Prostate gland (tissue), 2 donors: ENCODE measurements at places on chromosomes 7 and 10. TPM values are rescaled to one million over a fixed set of nuclear protein-coding genes. Genes with fewer than 3 reads are reported as not detected.

DNA sequence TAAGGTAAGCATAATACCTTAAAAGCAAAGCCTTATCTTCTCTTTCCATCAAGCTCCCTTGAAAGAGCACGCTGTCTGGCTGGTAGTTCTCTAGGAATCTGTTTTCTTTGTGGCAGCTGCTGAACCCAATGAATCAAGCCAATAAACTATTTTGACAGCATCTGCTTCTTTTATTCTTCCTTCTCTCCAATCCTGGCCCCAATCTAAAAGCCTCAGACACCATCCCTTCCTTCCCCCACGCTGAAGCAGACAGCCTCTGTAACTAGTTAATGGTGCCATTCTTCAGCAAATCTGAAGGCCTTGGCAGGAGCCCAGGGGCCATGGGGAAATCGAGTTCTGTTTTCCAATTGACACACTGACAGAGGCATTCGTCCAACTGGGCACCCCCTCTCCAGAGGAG is 186.6 kb upstream of the LYZL1 start:
- DNase-seq, result peak; percentile 19

DNA sequence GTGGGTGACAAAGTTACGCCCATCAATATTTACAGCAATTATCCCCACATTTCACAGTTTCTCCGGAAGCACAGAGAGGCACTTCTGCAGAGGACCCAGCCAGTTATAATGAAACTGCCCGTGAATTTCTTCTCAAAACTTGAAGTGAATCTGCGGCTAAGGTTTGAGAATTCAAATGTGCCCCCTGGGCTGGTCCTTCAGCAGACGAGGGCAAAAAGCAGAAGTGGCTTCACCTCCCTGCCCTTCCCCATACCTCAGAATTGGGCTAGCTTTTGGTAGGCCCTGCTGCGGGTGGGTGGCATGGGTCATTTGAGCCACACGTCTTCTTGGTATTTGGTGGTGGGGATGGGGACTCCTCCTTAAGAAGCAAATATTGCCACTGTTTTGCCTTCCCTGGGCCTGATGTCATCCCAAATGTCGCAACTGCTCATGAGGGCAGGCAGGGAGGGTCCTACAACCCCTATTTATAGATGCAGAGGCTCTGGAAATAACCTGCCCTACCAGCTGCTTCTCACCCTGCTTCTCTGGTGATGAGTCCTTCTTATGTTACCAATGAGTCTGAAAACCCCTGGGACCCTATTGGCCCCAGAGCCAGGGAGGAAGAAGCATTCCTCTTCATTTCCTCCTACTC is 16.6 kb upstream of the WDFY4 start:
- no peak for DNase-seq

GRCh38 chr7:140686921-140687320 is 9.6 kb upstream of the NDUFB2 start:
- DNase-seq, result no peak

- no peak for DNase-seq
Measured at GRCh38 chr7:114949231-114949630, 27.3 kb downstream of the MDFIC start.

Gene PON3
- total RNA-seq, result 9.5 TPM

Gene UPK3BL2
- total RNA-seq, result 33.5 TPM

DNA sequence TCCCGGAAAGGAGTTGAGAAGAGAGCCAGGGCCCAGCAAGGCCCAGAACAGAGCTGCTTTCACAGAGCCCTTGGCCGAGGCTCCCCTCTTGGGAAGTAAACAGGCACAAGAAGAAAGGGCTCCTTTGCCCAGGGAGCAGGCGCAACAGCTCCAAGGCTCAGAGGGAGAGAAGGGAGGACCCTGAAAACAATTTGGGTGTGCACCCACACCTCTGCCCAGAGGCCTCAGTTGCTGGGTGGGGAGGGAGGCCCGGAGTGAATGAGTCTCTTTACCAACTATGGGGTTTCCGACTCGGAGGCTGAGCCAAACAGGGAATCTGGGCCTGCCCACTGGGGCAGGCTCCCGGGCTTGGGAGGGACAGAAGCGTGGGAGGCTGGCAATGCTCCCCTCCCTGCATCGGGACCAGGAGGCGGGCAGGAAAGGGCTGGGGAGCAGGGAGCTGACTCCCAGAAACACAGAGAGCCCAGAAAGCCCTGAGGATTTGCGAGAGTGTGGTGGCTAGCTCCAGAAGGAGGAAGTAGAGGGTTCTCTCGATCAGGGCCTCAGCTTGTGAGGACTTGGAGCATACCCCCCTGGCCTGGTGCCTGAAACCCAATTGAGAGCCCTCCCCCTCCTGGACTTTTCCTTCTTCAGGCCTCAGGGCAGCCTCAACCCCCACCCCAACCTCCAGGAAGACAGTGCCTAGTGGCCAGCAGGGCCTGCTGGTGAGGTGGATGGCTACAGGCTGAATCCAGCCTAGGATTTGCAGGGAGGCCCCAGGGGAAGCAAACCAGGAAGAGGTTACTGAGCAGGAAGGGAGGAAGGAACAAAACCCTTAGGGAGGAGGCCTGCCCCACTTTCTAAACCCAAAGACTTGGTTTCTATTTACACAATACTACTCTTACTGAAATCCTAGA is 6.2 kb downstream of the C10orf105 start:
- DNase-seq, result peak; percentile 80

DNA sequence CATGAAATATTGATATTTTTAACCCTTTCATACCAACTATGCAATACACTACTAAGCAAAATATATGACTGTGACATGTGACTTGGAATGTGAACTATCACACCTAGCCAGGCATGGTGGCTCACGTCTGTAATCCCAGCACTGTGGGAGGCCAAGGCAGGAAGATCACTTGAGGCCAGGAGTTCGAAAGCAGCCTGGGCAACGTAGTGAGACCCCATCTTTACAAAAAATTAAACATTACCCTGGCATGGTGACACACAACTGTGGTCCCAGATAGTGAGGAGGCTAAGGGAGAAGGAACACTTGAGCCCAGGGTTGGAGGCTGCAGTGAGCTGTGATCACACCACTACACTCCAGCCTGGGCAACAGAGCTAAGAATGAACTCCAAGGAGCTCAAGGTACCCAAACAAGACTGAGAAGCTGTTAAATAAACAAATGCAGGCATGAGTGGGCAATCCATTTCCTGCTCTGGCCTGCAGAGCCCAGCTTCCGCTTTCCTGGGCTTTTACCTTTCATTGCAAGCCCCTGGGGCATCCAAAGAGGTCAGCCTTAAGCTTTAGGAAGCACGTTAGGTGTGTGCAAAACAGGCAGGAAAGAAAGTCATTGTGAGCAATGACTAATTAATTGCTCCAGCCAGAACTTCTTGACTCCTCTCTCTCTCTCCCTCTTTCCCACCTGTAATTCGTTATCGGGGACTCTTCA is 162.1 kb upstream of the FOXK1 start:
- DNase-seq, result no peak

Gene CADPS2
- 22.2 TPM for total RNA-seq

Gene TDRD1
- total RNA-seq, result not detected

Gene ANKRD2
- total RNA-seq, result 13.9 TPM

Gene NAPEPLD
- 18.1 TPM for total RNA-seq

DNA sequence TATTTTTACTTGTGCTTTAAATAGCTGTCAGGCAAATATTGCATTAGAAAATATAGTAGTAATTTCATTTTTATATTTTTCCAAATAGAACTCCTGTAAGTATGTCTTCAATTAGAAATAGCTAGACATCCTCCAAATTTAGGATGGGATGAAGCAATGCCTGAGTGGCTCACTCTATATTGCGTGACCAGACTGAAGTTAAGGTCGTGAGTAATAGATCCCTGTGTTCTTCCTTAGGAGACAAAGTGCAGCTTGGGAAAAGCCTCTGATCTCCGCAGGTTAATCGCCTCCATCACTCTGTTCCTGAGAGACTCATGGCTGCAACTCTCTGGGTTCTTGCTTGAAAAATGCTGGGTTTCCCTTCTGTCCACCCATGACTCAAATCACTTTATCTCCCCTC is 484.8 kb upstream of the ANKRD30A start:
- DNase-seq, result no peak

GRCh38 chr7:135942614-135943013 is 34.5 kb downstream of the MTPN start:
- DNase-seq, result no peak

Gene LAMB1
- 64.1 TPM for total RNA-seq

DNA sequence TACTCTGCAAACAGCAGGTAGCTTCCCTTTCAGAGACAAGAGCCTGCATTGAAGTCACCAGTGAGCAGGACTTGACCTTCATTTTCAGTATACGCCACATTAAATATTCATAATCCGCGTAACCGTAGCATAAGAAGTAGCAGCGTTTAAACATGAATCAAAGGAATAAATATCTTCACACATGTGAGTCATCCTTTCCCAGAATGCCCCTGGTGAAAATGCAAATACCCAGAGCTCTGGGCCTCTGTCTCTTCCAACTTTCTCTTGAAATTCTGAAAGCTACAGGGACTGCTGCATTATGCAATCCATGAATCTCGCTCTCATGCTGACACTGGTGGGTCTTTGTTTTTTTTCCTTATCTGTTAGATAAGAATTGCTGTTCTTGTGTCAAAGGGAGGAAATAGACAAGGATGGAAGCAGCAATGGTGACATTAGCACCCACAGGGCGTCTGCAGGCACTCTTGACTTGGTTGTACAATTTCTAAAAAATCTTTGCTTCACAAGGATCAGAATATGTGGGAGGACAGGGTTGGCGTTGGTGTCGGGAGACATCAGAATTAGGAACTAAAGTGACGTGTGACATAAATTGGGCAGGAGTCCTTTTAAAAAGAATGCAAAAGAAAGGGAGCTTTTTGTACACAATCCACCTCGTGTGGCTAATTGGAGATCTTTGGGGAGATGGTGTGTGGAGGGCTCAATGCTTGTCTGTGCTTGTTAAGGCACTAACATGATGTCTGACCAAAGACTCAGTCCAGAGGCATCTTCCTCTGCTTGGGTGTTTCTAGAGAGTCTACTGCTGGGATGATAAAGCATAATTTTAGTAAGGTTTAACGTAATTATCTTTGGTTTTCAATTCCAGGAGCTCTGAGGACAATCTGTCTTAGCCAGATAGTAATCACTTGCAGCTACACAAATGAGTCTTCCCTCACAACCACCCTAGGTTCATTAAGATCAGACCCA is 390.3 kb downstream of the KCNMA1 start:
- no peak for DNase-seq

DNA sequence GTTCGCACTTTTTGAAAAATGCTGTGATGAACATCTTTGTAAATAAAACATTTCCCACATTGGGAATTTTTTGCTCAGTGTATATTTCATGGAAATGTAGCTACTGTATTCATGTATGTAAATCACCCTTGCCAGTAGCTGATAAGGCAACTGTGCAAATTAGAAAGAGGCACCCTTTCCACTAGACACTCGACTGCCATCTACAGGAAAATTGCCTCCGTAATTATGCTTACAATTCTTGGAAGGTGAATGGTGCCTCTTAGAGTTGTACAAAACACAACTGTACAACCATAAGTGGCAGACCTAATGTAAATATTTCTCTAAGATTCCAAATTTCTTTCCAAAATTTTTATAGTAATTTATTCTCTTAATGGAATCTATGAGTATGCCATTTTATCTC is 491.7 kb downstream of the CCSER2 start:
- DNase-seq, result no peak

DNA sequence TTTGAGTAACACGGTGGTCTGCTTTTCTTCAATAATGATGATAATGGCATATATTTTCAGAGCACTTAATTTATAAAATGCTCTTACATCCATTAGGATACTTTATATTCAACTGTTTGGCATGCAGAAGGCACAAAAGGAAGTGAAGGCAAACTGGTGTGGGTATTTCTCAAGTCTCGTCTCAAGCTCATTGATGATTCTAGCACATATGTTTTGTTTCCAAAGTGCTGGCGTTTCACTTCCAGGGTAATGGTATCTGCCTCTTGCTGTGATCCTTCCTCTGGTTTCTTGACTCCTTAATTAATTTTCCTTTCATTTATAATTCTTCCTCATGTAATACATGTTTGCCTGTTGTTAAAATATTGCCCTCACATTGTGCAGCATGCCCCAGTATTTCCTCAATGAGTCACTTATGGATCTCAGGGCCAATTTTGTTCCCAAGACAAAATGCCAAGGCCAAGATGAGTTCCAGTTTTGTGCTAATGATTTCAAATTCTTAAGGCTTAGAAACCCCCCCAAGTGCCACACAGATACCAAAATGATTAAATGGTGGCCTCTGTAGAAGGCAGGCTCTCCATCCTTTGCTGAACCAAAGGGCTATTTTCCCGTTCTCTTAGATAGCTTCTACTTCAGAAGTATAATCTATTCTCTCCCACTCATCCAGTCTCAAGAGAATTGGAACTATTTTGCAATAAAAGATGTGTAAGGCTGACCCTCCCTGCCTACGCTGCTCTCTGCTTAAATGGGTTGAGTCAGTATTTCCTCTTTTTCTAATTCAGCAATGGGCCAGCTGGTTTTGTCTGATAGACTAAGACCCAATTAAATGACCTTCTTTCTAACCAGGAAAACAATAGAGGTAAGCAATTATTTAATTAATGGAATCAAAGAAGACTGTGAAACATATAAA is 171.2 kb downstream of the ZNF365 start:
- no peak for DNase-seq

- DNase-seq, result no peak
Measured at GRCh38 chr10:110864662-110865140, 7.0 kb upstream of the PDCD4 start.

GRCh38 chr10:74034301-74034700 is 36.4 kb downstream of the VCL start:
- no peak for DNase-seq

DNA sequence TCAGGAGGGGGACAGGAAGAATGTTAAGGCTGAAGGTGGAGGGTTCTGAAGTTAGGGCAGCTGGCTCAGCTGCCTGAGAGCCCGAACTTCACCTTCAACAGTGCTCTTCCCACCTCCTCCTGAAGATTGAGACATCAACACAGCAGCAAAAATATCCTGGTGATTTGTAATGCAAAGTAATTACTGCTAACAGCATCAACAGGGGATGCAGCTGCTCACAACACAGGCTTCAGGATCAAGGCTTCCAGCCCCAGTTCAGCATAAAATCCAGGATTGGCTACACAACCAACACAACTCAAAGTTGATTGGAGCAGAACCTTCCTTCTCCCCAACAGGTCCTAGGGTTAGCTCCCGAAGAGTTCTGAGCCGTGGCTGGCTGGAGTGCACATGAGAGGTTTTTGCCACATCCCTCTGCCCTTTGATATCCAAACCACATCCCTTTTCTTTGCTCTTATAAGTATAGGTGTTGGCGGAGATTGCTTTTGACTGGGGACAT is 242.4 kb downstream of the KIAA1217 start:
- no peak for DNase-seq

DNA sequence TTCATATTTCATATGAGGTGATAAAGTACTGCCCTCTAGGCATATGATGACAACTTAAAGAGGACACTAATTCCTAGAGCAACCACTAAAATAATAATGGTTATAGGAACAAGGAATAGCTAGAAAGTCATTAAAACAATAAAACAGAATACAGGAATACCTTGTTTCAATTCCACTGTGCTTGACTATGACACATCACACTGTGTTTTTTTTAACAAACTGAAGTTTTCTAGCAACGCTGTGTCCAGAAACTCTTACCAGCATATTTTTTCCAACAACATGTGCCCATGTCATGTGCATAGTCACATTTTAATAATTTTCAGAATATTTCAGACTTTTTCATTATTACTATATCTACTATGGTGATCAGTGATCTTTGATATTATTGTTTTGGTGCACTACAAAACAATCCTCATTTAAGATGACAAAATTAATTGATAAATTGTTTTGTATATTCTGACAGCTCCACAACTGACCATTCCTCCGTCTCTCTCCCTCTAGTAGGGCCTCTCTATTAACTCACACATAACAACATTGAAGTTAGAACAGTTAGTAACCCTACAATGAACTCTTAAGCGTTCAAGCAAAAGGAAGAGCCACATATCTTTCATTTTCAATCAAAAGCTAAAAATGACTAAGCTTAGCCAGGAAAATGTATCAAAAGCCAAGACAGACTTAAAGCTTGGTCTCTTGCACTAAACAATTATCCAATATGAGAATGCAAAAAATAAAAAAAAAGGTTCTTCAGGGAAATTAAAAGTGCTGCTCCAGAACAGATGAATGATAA is 85.8 kb downstream of the SNX13 start:
- no peak for DNase-seq
